ENCODE measurements at places on chromosomes 13 and 19. TPM values are rescaled to one million over a fixed set of nuclear protein-coding genes. Genes with fewer than 3 reads are reported as not detected.

GRCh38 chr19:43465468-43466120 lies at the start of gene LYPD3:
TSS of gene LYPD3 (minus strand) at chr19:43465608. CDS start at chr19:43465571, 37 bp downstream.
- no peaks in the 10 kb centered on the region for H3K27me3 ChIP-seq
- H3K27ac ChIP-seq: no peak within 1 kb of the TSS
- H3K4me1 ChIP-seq: peaks cover 51% of the 10 kb centered on the region
- H3K4me3 ChIP-seq: peak within 1 kb of the TSS; percentile 54
- H3K36me3 ChIP-seq: no peaks in the 10 kb centered on the region

DNA sequence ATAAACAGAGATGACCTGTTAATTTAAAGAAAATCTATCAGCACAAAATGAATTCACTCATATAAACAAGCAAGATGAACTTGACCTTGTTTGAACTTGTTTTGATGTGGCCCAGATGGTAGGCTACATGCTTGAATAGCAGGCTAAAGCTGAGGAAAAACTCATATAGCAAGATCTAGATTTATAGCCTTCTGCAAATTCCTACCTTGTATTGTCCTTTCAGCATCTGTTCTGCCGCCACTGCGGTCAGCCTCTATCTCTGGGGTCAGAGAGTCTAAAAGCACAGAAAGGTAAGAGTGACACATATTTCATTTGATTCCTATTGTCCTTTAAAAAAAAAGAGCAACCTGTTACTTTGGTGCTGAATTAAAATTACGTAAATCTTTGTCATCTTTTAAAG lies 392.1 kb downstream of the DACH1 start:
- H3K27ac ChIP-seq: no peak overlapping the region
- H3K27me3 ChIP-seq: no peaks in the 10 kb centered on the region
- DNase-seq: no peak

- H3K27ac ChIP-seq: no peak overlapping the region
- H3K4me3 ChIP-seq: no peak overlapping the region
- H3K27me3 ChIP-seq: no peaks in the 10 kb centered on the region
Measured at GRCh38 chr13:63501702-63502101, 2086.1 kb upstream of the PCDH20 start.

GRCh38 chr19:41159881-41160280 lies 33.1 kb upstream of the CYP2S1 start:
- H3K36me3 ChIP-seq: no peaks in the 10 kb centered on the region
- H3K4me1 ChIP-seq: peaks cover 5% of the 10 kb centered on the region
- DNase-seq: no peak

- no peak for DNase-seq
- no peaks in the 10 kb centered on the region for H3K36me3 ChIP-seq
- no peak overlapping the region for H3K4me3 ChIP-seq
- H3K27me3 ChIP-seq: no peaks in the 10 kb centered on the region
Measured at GRCh38 chr13:20565115-20565736, 1.7 kb upstream of the IFT88 start.

DNA sequence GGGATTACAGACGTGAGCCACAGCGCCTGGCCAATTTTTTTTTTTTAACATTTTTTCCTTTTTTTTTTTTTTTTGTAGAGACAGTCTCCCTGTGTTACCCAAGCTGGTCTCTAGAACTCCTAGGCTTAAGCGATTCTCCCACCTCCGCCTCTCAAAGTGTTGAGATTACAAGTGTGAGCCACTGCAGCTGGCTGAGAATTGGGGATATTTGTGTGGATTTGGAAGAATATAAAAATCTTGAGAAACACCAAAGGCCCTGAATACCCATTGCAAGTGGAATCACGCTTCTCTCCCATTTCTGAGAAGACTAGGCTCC lies 79.9 kb upstream of the ABCC4 start:
- H3K4me1 ChIP-seq: no peaks in the 10 kb centered on the region
- H3K36me3 ChIP-seq: no peaks in the 10 kb centered on the region
- no peak overlapping the region for H3K4me3 ChIP-seq
- H3K27ac ChIP-seq: no peak overlapping the region
- DNase-seq: no peak

DNA sequence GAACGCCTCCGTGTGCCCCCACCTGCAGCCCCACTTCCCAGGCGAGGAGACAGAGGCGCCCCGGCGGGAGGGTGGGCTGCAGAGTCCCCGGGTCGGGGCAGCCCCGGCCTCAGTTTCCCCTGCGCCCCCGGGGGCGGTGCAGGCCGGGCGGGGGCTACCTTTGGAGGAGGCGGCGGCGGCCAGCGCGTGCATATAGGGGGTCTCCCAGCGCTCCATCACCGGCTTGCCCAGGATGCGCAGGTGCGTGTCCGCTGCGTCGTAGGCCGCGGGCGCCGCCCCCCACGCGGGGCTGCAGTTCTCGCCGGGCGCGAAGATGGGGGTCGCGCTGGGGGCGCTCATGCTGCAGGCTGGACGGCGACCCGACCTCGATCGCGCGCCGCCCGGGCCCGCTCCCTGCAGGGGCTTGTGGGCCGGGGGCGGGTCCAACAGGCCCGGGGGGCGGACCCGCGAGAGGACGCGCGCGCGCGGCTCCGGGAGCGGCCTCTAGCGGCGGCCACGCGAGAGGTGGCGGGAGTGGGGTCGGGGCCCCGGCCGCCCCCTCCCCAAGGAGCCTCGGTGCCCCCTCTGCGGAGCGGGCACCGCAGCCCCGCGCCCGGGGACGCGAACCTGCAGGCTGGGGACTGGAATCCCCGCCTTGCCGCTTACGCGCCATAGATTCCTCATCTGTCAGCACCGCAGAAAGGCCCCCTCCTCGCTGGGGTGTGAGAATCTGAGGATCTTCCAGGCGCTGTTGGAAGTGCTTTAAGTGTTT lies at the start of gene GAMT:
Gene GAMT (minus strand): TSS at position 405 of the 751 bp plus-strand sequence. CDS start 66 bp downstream, at position 339.
- peak within 1 kb of the TSS; percentile 58 for H3K4me3 ChIP-seq
- peak; percentile 40 for DNase-seq

DNA sequence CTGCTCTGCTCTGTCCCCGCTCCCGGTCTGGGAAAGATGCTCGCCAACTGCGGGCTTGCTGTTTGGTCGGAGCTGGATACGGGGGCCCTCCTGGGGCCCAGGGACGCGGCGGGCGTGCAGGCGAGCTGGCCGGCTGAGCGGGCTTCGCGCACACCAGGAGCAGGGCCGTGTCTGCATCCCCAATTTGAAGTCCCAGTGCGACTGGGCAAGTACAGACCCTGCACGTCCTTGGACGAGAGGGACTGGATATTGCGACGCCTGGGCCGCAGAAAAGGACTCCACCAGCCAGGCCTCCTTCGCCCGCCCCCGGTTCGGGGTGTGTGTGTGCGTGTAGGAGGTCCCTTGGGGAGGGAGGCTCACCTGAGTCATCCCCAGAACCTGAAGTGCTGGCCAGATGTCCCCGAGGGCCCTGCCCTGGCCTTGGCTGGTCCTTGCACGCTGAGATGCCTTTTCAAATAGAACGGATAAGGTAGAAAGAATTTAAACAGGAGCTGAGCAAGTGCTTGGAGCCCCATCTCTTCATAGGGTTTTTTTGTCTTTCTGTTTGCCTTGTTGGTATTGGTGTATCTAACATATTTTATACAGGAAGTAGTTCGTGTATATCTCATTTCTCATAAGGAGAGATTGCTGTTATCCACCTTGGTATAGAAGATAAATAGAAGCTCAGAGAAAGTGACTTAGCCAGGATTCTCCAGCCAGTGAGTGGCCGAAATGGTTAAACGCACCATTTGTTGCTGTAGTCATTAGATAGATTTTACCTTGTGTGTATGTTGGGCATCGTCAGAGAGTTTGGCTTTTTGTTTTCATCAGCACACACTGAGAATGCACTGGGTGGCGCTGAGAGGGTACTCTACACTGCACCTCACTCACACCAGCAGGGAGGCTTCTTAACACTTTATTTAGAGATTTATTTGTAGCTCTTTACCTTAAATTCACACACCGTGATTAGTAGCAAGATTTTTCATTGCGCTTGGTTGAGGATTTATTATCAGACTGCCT lies 1.1 kb downstream of the NAXD start:
- no peaks in the 10 kb centered on the region for H3K27me3 ChIP-seq
- peak; percentile 88 for DNase-seq
- peaks cover 35% of the 10 kb centered on the region for H3K36me3 ChIP-seq
- peak overlapping the region; percentile 50 for H3K27ac ChIP-seq
- peaks cover 31% of the 10 kb centered on the region for H3K4me1 ChIP-seq

- no peaks in the 10 kb centered on the region for H3K27me3 ChIP-seq
- H3K4me3 ChIP-seq: no peak overlapping the region
- DNase-seq: no peak
- no peak overlapping the region for H3K27ac ChIP-seq
Measured at GRCh38 chr13:24086642-24087041, 73.9 kb upstream of the SPATA13 start.

DNA sequence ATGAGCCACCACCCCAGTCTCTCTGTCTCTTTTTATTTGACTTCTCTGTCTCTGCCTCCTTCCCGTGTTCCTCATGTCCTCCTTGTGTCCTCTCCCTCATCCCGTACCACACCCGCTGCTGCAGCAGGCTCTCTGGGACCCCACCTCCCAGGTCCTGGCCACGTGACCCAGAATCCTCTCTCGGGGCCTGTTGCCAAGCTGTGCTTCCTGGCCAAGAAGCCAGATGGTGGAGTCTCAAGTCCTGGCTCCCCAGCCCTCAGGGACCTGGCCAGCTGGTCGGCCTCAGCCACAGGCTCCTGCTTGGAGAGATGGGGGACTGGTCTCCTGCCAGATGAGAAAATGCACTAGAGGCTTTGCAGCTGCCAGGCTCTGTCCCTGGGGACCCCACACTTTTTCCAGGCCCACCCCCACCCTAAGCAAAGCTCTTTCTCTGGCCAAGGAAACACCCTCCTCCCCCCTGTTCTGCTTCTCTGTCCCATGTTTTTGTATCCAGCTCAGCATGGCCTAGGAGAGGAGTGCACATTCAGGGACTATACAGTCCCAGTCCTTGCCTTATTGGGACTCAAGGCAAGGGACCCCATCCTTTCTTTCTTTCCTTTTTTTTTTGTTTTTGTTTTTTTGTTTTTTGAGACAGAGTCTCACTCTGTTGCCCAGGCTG lies 34.3 kb upstream of the SHKBP1 start:
- no peak for DNase-seq
- H3K27ac ChIP-seq: no peak overlapping the region
- no peak overlapping the region for H3K4me3 ChIP-seq
- H3K4me1 ChIP-seq: no peaks in the 10 kb centered on the region
- no peaks in the 10 kb centered on the region for H3K27me3 ChIP-seq
- H3K36me3 ChIP-seq: no peaks in the 10 kb centered on the region

- no peak overlapping the region for H3K27ac ChIP-seq
- DNase-seq: no peak
- no peak overlapping the region for H3K4me3 ChIP-seq
- peaks cover 10% of the 10 kb centered on the region for H3K4me1 ChIP-seq
- peaks cover 14% of the 10 kb centered on the region for H3K27me3 ChIP-seq
Measured at GRCh38 chr13:51230477-51231105, 8.4 kb downstream of the FAM124A start.

DNA sequence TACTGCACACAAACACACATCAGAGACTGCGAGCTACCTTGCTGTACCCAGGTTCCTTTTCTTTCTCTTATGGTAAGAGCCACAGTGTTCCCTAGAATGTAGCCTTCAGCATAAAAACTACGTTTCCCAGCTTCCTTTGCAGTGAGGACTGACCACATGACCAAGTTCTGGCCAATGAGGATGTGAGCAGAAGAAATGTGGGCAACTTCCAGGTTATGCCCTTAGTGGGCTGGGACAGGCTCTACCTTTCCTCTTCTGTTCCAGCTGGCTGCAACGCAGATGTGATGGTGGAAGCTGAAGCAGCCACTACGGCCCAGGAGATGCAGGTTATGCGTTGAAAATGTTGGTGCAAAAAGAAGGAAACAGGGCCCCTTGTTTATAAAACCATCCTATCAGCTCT lies 27.5 kb downstream of the VRK3 start:
- H3K27ac ChIP-seq: no peak overlapping the region
- no peaks in the 10 kb centered on the region for H3K27me3 ChIP-seq
- H3K4me1 ChIP-seq: no peaks in the 10 kb centered on the region
- H3K36me3 ChIP-seq: peaks cover 73% of the 10 kb centered on the region
- DNase-seq: no peak

DNA sequence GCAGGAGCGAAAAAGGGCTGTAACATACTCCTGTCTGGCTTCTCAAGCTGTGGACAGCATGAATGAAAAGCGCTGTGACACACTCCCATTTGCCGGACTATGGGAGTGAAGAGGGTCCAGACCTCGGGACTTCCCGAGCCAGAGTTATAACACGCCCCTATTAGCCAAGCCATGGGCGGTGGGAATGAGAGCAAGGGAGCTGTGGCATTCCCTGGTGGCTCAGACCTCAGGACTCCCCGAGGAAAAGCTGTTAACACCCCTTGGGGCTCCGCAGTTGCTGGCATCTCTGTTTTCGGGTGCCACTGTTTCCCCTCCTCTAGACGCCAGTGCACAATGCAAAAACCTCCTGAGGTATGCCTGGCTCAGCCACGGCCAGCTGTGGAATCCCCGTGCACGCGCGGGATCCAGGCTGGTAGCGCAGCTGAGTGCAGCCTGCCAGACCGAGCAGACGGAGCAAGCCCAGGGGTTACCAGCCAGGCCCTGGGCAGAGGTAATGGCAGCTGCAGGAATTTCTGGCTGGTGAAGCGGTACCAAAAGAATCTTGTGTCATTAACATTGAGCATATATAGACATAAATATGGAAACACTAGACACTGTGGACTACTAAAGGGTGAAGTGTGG lies 1534.6 kb upstream of the PRR20A start:
- DNase-seq: no peak
- H3K36me3 ChIP-seq: no peaks in the 10 kb centered on the region
- no peak overlapping the region for H3K4me3 ChIP-seq
- no peaks in the 10 kb centered on the region for H3K27me3 ChIP-seq
- no peaks in the 10 kb centered on the region for H3K4me1 ChIP-seq

GRCh38 chr19:11496391-11497163 lies 9.1 kb downstream of the ZNF653 start:
- H3K27ac ChIP-seq: no peak overlapping the region
- H3K4me3 ChIP-seq: no peak overlapping the region
- peaks cover 16% of the 10 kb centered on the region for H3K36me3 ChIP-seq
- no peaks in the 10 kb centered on the region for H3K4me1 ChIP-seq
- DNase-seq: peak; percentile 92

DNA sequence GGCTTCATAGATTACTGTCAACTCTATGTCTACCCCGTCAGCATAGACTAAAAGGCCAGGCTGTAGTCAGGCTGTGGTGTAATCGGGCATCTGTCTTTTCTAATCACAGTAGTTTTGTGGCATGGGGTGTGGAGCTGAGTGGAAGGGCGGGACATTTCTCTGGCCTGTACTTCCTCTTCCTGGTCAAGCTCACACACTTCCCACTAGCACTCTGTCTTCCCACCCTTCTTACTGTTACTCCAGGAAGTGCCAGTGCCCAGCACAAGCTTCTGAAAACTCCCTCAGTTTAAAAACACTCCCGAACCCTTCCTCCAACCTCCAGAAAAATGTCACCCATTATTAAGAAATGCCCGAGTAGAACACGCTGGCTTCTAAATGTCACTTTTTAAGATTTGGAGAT lies 229.8 kb downstream of the KLF5 start:
- H3K27me3 ChIP-seq: no peaks in the 10 kb centered on the region
- H3K4me1 ChIP-seq: no peaks in the 10 kb centered on the region

Gene GARIN5A
- not detected for total RNA-seq

Gene GZMM
- total RNA-seq: not detected

Gene SIGLEC7
- not detected for total RNA-seq

Gene SERP2
- total RNA-seq: not detected

Gene CASP14
- total RNA-seq: not detected

Gene ZNF433
- total RNA-seq: 0.50 TPM
